ENCODE measurements at places on chromosomes 2 and 18. TPM values are rescaled to one million over a fixed set of nuclear protein-coding genes. Genes with fewer than 3 reads are reported as not detected.

- no peak for DNase-seq
Measured at GRCh38 chr18:28256166-28256565, 79.2 kb upstream of the CDH2 start.

- DNase-seq: no peak
Measured at GRCh38 chr2:169562519-169562918, 11.1 kb downstream of the FASTKD1 start.

DNA sequence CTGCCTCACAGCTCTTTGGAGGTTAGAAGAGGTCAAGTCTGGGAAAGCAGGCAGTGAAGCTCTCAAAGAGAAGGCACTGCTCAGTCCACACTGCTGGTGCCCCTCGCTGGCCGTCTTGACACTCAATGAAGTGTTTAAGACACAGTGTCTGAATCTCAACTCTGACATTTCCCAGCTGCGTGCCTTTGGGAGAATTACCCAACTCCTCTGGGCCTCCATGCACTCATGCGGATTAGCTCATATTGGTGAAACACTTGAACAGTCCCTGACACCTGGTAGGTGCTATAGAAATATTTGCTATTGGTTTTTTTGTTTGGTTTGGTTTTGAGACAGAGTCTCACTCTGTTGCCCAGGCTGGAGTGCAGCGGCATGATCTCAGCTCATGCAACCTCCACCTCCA lies 281.0 kb downstream of the SRBD1 start:
- DNase-seq: no peak

GRCh38 chr2:229974266-229974665 lies 52.0 kb downstream of the FBXO36 start:
- DNase-seq: no peak

Gene PLCL1
- 79.0 TPM for total RNA-seq

Gene SCYGR7
- not detected for total RNA-seq

Gene MDH1B
- total RNA-seq: 1.1 TPM

Gene ARHGEF33
- 2.1 TPM for total RNA-seq

Data from esophagus muscularis mucosa (tissue), 4 donors.